A549 treated with CORT108297 at 1 μM for 4 hours (cell line): ENCODE measurements at places on chromosomes 4 and X. TPM values are rescaled to one million over a fixed set of nuclear protein-coding genes. Genes with fewer than 3 reads are reported as not detected.

The ZNF275 gene
- 4.9 to 5.7 TPM (median 5.1 TPM) in 5 replicates for total RNA-seq

The CACNA1F gene
- not detected in 5 replicates for total RNA-seq

The TMEM31 gene
- total RNA-seq: not detected in 5 replicates

The APOO gene
- 31.2 to 32.3 TPM (median 31.9 TPM) in 5 replicates for total RNA-seq

The LRRC66 gene
- 0.05 to 0.18 TPM (median 0.10 TPM) in 5 replicates for total RNA-seq

The TECRL gene
- total RNA-seq: not detected in 5 replicates

The TEC gene
- 1.6 to 2.2 TPM (median 1.8 TPM) in 5 replicates for total RNA-seq

The RTL9 gene
- 0.05 to 0.08 TPM (median 0.06 TPM) in 5 replicates for total RNA-seq

The FAM9B gene
- total RNA-seq: not detected in 5 replicates

The MTMR1 gene
- 13.5 to 17.8 TPM (median 15.9 TPM) in 5 replicates for total RNA-seq

The RBM3 gene
- 297 to 439 TPM (median 349 TPM) in 5 replicates for total RNA-seq

The INTU gene
- total RNA-seq: 0.98 to 1.4 TPM (median 1.0 TPM) in 5 replicates

The FOXO4 gene
- 1.4 to 1.7 TPM (median 1.6 TPM) in 5 replicates for total RNA-seq

The UGT2B15 gene
- 0.05 to 0.07 TPM (median 0.05 TPM) in 4 of 5 replicates, not detected in the other for total RNA-seq

The TBCK gene
- total RNA-seq: 1.9 to 3.3 TPM (median 2.9 TPM) in 5 replicates

The ANKRD50 gene
- 3.8 to 5.6 TPM (median 5.2 TPM) in 5 replicates for total RNA-seq

The ADH6 gene
- 0.07 to 0.15 TPM (median 0.12 TPM) in 3 of 5 replicates, not detected in the others for total RNA-seq

The POF1B gene
- total RNA-seq: 2.4 to 3.3 TPM (median 2.5 TPM) in 5 replicates

The CNKSR2 gene
- 2.1 to 2.9 TPM (median 2.5 TPM) in 5 replicates for total RNA-seq

The DMRTC1B gene
- 0.09 to 0.24 TPM in 2 of 5 replicates, not detected in the others for total RNA-seq

The FGD1 gene
- total RNA-seq: 6.4 to 8.0 TPM (median 7.1 TPM) in 5 replicates

The PGRMC1 gene
- 150 to 165 TPM (median 160 TPM) in 5 replicates for total RNA-seq

The CFAP99 gene
- 0.05 to 0.35 TPM (median 0.06 TPM) in 5 replicates for total RNA-seq
